Cerebellar nuclear complex (tissue), 1 donor: ENCODE measurements at places on chromosomes 12 and 14.

DNA sequence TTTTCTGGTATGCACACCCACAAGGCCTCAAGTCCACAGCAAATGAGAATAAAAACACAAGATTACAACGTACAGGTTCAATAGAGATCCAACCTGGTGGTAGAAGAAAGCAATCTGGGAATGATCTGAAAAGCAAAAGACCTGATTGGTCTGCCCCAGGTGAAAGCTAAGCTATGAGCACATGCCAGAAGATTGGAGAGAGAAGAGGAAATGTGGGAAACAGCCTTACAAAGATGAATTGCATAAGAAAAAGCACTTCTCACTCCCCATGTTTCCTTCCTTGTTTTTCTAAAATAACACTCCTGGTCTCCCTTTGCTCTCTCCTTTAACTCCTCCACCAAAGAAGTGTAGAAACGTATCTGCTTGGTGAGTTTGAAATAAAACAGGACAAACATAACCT is 77.3 kb upstream of the ANO6 start:
- DNase-seq = no peak

- no peak for DNase-seq
These were observed 78.0 kb downstream of the AKAP6 start for GRCh38 chr14:32407130-32407529.

DNA sequence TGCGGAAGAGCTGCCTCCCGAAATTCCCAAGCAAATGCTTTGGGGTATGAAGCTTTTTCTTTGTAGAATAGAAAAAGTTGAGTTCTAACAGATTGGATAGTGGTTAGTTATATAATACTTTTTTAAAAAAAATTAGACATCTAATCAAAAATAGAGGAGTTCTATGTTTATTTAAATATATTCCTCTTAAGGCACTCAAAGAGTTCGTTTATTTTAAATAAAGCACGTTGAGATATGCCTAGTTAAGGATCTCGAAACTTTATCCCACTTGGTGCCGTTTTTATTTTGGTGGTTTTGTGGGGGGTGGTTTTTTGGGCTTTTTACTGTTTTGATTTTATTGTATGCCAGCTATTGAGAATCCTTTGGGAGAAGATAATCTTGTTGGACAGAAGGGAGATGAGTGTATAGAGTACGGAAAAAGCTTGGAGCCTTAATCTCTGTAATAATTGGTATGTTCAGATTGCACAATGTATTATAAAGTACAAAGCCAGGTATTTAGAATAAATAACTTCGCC is 10.7 kb upstream of the SNAPC1 start:
- DNase-seq = no peak

DNA sequence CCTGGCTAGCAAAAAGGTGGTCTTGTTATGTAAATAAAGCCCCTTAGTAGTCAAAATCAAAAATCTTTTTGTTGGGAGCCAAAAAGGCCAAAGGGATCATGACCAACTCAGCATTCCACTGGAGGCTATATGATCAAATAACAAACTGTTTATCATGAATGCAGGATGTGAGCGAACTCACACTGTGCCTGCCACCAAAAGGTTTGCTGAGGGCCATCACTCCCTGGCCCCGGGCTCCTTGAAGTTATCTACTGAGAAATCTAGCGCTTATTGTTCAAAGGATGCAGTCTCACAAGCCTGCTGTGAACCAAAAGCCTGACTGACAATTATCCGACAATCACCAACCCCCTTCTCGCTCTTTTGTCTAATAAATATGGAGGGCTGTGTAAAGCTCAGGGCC is 107.2 kb upstream of the DDHD1 start:
- DNase-seq = no peak

- DNase-seq = no peak
These were observed 217.6 kb downstream of the PRKD1 start for GRCh38 chr14:29710015-29710414.

DNA sequence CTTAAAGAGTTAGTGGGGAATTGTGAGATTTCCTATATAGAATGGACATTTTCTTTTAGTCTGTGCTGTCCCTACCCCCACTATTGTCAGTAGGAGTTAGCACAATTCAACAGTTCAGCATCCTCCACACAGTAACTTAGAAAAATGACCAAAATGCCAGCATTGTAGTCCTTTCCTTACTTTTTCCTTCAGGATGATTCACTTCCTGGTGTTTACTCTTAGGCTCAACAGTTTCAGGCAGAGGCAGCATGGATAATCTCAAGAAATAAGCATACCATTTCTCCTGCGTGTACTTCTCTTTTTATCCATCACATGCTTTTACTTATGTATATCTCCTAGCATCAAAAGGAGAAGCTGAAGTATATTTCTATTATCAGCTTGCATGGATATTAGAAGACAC is 683.4 kb downstream of the SLC16A7 start:
- DNase-seq = no peak

DNA sequence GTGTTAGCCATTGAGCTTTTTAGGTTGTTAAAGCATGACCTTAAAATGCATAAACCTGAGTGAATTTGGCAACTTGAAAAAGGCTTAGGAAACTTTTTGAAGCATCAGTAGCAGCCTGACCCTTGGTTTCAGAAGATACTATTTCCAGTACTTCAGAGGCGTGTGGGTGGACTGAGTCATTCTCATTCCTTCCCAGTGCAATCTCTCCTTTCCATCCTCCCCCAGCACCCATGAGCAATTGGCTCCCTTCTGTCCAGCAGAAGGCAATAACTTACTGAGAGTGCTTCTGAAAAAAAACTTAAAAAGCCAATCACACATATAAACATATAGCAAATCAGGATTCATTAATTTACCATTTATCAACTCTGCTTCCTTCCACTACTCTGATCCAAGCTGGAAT is 299.3 kb upstream of the STXBP6 start:
- DNase-seq = no peak
